ENCODE measurements at places on chromosomes 6 and 20.
A peak's percentile ranks its signal among the peaks of the same experiment; 100 is the strongest.

GRCh38 chr6:72939004-72939403 is 286.3 kb downstream of the KHDC1L start:
- no peak for DNase-seq

- DNase-seq: no peak
Observed at GRCh38 chr20:45322952-45323383, 14.9 kb upstream of the MATN4 start.

DNA sequence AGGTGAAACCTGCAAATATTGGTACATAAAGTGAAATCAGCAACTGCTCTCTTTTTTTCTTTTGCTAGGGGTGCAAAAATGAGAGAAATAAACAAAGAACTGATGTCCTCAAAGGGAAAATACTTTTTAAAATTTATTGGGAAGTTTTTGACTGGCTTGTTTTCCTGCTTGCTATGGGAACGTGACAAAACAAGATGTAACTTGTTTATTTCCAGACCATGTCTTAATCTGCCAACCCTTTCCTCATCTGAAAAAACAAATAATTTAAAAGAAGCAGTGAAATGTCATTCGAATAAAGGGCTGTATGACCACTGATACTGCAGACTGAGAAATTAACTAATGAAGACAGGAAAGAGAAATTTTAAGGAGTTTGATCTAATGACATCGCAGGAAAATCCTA is 221.9 kb downstream of the CBLN4 start:
- DNase-seq: no peak

GRCh38 chr20:21381619-21382018 is 15.7 kb downstream of the NKX2-4 start:
- no peak for DNase-seq

DNA sequence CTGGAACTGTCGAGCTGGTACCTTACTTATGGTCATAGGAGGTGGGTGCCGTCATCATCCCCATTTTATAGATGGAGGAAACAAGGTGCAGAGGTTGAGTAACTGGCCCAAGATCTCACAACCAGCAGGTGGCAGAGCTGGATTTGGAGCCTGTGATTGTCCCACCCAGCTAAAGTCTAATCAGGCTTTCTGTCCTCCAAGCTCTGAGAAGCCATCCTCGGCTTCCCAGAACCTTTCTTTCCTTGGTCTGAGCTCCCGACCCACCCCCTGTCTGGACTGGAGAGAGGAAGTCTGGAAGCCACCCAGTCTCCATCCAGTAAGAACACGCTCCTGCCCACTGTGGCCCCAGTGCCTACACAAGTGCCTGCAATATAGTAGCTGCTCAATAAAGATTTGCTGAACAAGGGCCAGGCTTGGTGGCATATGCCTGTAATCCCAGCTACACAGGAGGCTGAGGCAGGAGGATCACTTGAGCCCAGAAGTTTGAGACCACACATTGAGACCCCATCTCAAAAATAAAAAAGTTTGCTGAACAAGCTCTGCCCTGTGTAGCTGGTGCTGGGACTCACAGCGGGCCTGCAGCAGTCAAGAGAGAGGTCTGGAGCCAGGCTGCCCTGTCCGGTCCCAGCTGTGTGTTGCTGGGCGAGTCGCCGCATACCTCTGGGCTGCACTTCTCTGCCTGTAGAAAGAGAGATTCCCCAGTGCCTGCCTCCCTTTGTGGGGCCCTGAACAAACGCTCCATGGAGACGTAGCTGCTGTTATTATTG is 32.5 kb upstream of the DLGAP4 start:
- no peak for DNase-seq

DNA sequence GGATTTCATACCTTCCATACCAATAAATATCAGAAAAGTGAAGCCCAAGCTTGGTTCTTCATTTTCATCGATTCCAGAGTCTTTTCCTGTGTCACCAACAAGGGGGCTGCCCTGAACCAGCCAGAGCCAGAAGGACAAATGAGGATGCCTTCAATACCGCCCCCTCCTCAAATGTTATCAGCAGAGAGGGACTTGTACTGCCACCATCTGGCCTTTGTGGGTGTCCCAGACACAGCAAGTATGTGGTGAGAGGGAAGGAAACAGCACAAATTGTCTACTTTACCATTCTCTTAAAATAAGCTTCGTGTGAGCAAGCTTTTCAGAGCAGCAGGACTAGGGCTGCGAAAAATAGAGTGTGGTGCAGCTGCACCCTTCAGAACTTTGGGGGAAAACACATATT is 165.3 kb downstream of the SOBP start:
- DNase-seq: no peak

GRCh38 chr20:14879020-14879697 is 541.7 kb upstream of the FLRT3 start:
- no peak for DNase-seq

GRCh38 chr6:34658605-34659265 is 37.8 kb downstream of the ILRUN start:
- no peak for DNase-seq

DNA sequence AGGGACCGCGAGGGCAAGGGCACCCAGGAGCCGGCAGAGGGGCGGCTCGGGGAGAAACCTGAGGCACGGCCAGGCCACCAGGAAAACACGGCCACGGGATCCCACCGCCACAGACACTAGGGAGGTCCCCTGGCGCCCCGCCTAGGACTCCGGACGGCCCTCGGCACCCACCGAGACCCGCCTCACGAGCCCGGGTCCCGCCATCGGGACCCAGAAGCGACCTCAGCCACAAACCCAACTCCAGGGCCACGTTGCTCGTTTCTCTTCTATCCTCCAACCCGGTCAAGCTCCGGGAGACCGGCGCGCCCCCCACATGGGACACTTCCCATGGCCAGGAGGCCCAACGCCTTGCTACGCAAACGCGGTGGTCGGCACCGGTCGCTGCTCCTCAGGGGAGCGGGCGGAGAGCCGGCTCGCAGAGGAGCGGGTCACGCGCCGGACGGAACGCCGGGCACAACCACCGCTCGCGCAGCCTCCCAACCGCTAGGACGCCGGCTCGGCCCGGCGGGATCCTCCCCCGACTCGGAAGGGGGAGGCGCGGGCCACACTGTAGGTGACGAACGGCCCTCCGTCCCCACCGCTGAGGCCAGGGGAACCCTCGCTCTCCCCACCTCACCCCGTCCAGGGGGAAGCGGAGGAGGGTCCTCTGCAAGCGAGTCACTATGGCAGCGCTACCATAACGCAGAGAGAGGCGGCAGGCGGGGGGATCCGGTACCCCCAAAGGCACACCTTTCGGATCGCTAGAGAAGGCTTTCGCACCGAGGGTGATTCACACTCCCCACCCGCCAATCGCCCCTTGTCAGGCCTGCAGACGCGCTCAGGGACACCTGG is 1514.1 kb upstream of the DEFB115 start:
- peak; percentile 34 for DNase-seq

- peak; percentile 60 for DNase-seq
Observed at GRCh38 chr20:36745234-36745926, 510 bp downstream of the NDRG3 start.

- DNase-seq: no peak
Observed at GRCh38 chr6:35668744-35669450, 19.8 kb downstream of the FKBP5 start.

DNA sequence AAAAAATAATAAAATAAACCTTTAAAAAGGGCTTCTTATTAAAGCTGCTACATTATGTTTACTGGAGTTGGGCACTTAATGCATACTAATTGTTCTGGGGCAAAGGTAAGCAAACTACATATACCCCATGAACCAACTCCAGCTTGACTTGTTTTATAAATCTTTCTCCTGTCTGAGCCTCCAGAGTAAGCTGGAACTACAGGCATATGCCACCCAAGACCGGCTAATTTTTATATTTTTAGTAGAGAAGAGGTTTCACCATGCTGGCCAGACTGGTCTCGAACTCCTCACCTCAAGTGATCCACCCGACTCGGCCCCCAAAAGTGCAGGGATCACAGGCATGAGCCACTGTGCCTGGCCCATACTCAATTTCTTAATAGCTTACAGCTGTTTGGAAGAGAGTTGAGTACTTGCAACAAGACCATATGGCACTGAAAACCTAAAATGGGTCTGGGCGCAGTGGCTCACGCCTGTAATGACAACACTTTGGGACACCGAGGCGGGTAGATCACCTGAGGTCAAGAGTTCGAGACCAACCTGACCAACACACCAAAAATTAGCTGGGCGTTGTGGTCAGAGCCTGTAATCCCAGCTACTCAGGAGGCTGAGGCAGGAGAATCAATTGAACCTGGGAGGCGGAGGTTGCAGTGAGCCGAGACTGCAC is 19.9 kb downstream of the ROMO1 start:
- no peak for DNase-seq

DNA sequence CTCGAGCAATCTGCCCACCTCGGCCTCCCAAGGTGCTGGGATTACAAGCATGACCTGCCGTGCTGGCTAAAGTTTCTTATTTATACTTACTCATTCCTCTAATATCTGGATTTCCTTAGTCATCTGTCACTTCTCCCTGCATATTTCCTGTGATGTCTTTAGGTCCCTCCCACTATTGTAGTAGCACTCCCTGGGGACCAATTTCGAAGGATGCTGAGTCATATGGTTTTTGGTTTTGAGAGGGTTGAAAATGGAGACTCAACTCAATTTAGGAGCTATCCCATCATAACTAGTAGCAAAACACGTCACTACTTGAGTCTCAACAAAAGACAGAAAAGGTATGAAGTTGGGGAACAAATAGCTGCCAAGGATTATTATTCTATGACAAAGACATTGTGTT is 20.2 kb downstream of the MCUR1 start:
- DNase-seq: no peak

DNA sequence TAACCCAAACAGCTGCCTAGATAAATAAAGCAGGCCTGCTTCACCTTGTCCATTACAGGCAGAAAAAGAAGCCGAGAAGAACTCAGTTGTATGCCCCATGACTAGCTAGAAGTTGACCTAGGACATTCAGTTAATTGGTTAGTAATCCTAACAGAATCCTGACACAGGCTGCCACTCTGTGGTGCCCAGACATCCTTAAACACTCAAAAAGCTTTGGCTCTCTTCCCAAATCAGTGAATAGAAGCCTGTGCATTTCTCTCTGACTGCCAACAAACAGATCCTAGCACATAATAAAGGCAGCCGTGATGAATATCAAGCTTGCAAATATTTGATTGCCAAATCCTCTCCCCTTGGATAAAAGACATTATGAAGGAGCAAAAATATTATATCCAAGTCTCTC is 519.1 kb upstream of the EYS start:
- DNase-seq: no peak

Measured in activated CD8-positive, alpha-beta memory T cell treated with anti-CD3 and anti-CD28 coated beads, Interleukin-2, amount 10 ng/mL, durations not matched to agents 7 days and 5 days (primary cell).